RPMI8226 (cell line): ENCODE measurements at places on chromosomes 3 and 15.

- peak; percentile 20 for DNase-seq
Observed at GRCh38 chr3:120039642-120040610, 54.3 kb downstream of the GSK3B start.

DNA sequence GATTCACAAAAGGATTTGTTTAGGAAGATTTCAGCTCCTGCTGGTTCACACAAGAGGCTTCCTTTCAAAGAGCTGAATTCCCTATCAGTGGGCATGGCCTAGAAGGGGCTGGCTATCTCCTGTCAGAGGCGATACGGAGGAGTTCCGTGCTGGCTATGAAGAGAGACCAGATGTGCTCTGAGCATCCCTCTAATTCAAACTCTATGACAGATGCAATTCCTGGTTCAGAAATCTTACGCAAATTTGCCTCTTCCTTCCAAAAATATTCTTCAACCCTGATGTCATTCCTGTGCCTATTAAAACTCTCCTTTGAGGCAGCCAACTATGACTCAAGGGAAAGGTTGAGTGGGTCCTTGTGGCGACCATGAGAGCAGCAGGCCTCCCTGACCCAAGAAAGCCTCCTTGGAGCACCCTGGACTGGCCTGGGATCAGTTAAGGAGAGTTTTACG lies 139.3 kb upstream of the HES1 start:
- DNase-seq, result no peak

GRCh38 chr15:43792761-43793476 lies 799 bp downstream of the SERF2 start:
- DNase-seq, result peak; percentile 19

GRCh38 chr3:99639579-99639978 lies 1.2 kb downstream of the COL8A1 start:
- no peak for DNase-seq

- no peak for DNase-seq
Observed at GRCh38 chr3:14926592-14926991, 20.8 kb upstream of the NR2C2 start.

GRCh38 chr3:178546079-178546478 lies 9.8 kb downstream of the KCNMB2 start:
- peak; percentile 42 for DNase-seq

DNA sequence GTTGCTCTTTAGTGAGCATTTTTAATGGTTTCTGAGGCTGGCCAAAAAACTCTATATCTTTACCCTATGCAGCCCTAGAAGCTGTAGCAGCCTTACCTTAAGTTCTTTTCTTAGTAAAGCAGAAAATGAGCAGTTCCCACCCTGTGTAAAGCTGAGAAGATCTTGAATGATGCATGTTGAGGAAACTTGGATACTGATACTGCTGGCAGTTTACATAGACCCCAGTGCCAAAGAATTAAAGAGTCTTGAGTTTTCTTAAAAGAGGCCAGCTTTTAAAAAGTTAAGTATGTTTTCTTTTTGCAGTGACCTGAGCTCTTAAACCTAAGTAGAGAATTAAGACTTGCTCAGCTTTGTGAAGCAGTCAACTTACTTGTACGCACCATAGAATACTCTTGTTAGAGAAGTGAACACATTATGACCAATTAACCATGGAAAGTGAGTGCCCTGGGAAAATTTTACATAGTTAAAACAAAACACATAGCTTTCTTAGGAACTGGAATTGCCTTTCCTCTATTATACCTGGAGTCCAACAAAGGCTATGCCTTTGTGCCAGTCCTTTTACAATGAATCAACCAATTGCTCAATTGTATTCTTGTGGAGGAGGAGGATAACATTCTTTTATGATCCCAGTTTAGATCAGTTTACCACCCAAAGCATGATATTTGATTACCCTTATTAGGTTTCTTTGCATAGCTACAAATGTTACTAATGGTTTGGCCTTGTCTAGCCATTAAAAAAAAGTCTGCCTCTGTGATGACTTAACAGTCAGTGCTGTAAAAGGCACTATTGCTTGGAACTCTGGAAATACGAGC lies 28.4 kb downstream of the PLS1 start:
- DNase-seq, result no peak

- no peak for DNase-seq
Observed at GRCh38 chr3:164479406-164479805, 598.9 kb downstream of the SI start.

GRCh38 chr3:121490161-121490560 lies 55.6 kb downstream of the POLQ start:
- no peak for DNase-seq

DNA sequence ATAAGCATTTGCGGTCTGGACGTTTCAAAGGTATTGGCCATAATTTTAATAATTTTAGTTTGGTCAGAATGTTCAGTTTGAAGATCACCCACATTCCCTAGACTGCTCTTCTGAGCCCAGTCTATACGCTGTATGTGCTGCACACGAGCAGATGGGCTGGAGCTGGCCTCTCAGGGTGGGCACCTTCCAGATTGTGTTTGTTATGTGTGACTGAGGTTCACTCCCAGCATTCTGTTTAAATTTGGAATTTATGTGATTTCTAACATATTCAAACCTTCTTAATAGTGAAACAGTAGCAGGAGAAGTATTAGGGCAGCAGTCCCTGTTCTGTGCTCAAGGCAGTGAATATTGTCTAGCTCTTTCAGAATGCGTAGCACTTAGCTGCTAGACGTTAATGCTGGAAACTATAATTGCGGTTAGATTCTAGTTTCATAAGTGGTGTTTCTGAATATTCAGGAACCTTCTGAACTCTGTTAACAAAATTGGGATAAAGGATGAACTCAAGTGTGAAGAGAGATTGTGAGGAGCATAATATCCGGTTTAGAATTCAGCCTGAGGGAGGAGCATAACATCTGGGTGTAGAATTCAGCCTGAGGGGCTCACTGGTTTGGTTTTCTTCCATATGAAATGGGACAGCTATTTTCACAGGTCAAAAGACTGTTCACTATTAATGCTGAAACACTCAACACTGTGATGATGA lies 68.6 kb upstream of the RPL35A start:
- DNase-seq, result no peak

DNA sequence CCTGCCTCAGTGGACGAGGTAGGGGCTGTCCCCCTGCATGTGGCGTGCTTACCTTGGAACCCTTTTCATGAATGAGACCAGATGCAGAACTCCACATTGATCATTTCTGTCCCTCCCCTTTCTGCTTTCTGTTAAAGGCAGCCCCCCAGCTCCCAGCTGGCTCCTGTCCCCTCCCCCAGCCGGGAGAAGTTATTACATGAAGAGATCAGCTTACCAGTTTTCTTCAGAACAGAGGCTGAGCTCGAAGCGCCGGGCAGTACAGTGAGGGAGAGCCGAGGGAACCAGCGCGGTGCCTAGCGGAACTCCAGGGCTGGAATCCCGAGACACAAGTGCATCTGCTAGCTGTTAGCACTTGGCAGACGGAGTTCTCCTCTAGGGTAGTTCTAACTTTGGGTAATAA lies 263.3 kb upstream of the NR2E3 start:
- no peak for DNase-seq

DNA sequence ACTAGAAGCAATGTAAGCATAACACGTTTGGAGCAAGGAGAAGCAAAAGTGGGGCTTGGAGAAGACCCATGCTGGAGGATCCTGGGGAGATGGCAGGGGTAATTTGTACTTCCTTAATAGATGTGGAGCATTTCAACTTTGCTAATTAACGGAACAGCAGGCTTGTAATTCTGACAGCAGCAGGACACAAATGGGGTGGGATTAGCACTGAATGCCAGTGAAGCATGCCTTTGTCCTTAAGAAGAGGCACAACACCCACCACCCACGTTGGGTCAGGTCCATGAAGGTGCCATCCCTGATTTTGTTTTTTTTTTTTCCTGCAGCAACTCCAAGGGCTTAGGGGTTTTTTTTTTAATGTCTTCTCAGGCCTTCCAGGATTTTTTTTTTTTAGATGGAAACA lies 231.9 kb upstream of the ROPN1 start:
- no peak for DNase-seq
